ENCODE measurements at places on chromosomes 3 and 15. TPM values are rescaled to one million over a fixed set of nuclear protein-coding genes. Genes with fewer than 3 reads are reported as not detected.

The SRPRB gene
- total RNA-seq: 29.2 TPM

The NAALADL2 gene
- total RNA-seq: 3.8 TPM

GRCh38 chr3:97917813-97918536 is 54.3 kb downstream of the RIOX2 start:
- no peak overlapping the region for H3K4me3 ChIP-seq
- H3K36me3 ChIP-seq: no peaks in the 10 kb centered on the region

DNA sequence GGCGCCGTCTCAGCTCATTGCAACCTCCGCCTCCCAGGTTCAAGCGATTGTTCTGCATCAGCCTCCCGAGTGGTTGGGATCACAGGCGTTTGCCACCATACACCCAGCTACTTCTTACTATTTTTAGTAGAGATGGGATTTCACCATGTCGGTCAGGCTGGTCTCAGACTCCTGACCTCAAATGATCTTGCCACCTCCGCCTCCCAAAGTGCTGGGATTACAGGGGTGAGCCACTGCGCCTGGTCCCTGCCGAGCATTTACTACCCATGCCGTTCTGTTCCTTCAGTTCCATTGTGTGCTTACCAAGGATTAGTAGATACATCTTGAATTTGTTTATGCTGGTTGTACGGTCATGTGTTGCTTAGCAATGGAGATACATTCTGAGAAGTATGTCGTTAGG is 10.3 kb downstream of the CHD2 start:
- H3K4me3 ChIP-seq: no peak overlapping the region
- H3K27me3 ChIP-seq: no peaks in the 10 kb centered on the region
- H3K27ac ChIP-seq: peak overlapping the region; percentile 66
- H3K36me3 ChIP-seq: no peaks in the 10 kb centered on the region

DNA sequence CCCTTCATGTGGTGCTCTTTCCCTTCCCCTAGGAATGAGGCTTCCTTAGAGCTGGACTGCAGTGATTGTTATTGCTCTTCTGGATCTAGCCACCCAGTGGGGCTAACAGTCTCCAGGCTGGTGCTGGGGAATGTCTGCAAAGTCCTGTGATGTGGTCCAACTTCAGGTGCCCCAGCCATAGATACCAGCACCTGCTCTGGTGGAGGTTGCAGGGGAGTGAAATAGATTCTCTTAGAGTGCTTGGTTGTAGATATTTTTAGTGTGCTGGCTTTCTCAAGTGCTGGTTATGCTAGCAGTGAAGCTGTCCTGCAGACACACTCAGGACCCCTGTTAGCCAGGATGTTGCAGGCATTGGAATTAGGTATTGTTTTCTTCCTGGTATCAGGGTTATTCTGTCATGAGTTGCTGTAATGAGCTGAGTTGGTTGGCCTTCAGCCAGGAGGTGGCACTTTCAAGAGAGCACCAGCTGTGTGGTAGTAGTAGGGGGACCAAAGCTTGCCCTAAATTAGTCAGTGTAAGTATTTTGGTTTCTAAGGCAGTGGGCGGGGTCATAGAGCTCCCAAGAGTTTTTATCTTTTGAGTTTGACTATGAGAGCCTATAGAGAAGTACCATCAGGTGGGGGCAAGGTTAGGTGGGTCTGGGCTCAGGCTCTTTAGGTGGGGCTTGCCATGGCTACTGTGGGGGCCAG is 317.5 kb upstream of the SGO1 start:
- no peaks in the 10 kb centered on the region for H3K27me3 ChIP-seq
- H3K27ac ChIP-seq: no peak overlapping the region
- no peaks in the 10 kb centered on the region for H3K4me1 ChIP-seq
- DNase-seq: peak; percentile 21
- H3K36me3 ChIP-seq: no peaks in the 10 kb centered on the region

GRCh38 chr3:19947549-19948225 is 790 bp downstream of the RAB5A start:
- peak; percentile 27 for DNase-seq
- H3K36me3 ChIP-seq: peaks cover 3% of the 10 kb centered on the region
- peak overlapping the region; percentile 91 for H3K4me3 ChIP-seq
- H3K27ac ChIP-seq: peak overlapping the region; percentile 94

The ZBED2 gene
- total RNA-seq: not detected

GRCh38 chr15:32825219-32825618 is 107.4 kb downstream of the GREM1 start:
- no peak overlapping the region for H3K27ac ChIP-seq
- H3K4me1 ChIP-seq: no peaks in the 10 kb centered on the region

The P2RY13 gene
- total RNA-seq: not detected

The LOXL1 gene
- 54.5 TPM for total RNA-seq

The IQCF5 gene
- total RNA-seq: not detected

GRCh38 chr3:133996251-133996661 is 33.5 kb downstream of the SLCO2A1 start:
- no peaks in the 10 kb centered on the region for H3K27me3 ChIP-seq
- H3K4me3 ChIP-seq: no peak overlapping the region
- H3K4me1 ChIP-seq: peaks cover 21% of the 10 kb centered on the region
- no peaks in the 10 kb centered on the region for H3K36me3 ChIP-seq
- no peak for DNase-seq
- H3K27ac ChIP-seq: no peak overlapping the region

The ST8SIA2 gene
- 5.9 TPM for total RNA-seq

GRCh38 chr15:88894819-88895767 is at the start of gene HAPLN3:
TSS of gene HAPLN3 (minus strand) at chr15:88895544. CDS start at chr15:88887298, 8,246 bp downstream.
- peak; percentile 37 for DNase-seq
- H3K27ac ChIP-seq: peak within 1 kb of the TSS; percentile 36
- peak within 1 kb of the TSS; percentile 17 for H3K4me3 ChIP-seq
- peaks cover 4% of the 10 kb centered on the region for H3K36me3 ChIP-seq

GRCh38 chr3:25313286-25313685 is 114.8 kb upstream of the RARB start:
- no peaks in the 10 kb centered on the region for H3K4me1 ChIP-seq
- peak; percentile 20 for DNase-seq
- H3K4me3 ChIP-seq: no peak overlapping the region

The RBPMS2 gene
- total RNA-seq: 18.4 TPM

DNA sequence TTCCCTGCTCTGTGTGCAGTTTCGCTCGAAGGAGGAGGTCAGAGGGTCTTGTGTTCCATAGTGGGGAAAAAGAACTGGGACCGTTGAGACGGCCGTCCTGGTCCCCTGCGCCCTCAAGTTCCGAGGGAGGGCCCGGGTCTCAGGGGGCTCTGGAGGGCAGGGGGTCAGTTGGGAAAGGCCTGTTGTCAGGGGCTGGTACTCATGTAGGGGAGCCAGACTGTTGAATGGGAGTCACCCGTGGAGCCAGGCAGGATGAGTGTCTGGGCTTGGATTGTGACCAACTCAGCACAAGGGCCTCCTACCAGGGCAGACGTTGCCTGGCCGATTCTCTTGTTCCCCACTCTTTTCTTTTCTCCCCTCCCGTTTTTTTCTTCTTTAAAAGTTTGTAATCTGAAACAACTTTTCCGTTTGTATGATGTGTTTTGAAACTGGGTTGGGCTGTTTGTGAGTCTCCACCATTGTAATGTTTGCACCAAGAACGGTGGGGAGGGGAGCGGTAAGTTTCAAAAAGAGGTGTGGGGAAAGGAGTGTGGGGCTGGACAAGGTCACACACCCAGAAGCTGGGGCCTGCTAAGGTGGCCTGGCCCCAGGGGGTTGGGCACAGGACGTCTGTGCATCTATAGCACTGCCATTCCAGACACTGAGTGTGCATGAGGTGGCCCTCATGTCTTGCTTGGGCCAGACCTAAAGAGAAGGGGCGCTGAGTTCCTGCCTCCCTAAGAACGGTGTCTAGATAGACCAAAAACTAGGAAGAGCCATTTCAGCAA is 1.1 kb downstream of the CMTM7 start:
- H3K4me1 ChIP-seq: no peaks in the 10 kb centered on the region
- no peak for DNase-seq
- no peaks in the 10 kb centered on the region for H3K36me3 ChIP-seq

The CADPS gene
- 57.8 TPM for total RNA-seq

The FBXW12 gene
- total RNA-seq: 0.51 TPM

- no peaks in the 10 kb centered on the region for H3K36me3 ChIP-seq
- H3K27me3 ChIP-seq: no peaks in the 10 kb centered on the region
- no peak overlapping the region for H3K27ac ChIP-seq
- no peak for DNase-seq
These were observed 19.2 kb downstream of the FOXP1 start for GRCh38 chr3:71564361-71564760.

DNA sequence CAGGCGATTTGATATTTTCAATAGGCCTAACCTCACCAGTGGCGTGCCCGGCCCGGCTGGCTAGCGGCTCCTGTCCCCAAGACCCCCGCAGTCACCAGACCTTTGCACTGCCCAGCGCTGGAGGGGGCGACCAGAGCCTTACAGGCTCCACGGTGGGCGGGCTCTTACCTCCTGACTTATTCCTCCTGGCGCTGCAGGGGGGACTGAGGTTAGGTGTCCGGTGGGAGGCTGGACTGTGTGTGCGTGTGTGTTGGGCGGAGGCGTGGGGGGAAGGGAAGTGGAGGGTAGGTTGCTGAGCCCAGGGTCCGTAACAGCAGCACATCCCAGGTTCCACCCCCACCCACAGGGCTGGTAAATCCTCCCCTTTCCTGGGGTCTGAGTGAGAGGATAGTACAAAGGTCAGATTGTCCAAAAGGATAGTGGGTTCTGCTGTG is 27.5 kb upstream of the THRB start:
- H3K4me1 ChIP-seq: no peaks in the 10 kb centered on the region
- no peaks in the 10 kb centered on the region for H3K36me3 ChIP-seq
- H3K27me3 ChIP-seq: peaks cover 68% of the 10 kb centered on the region
- H3K27ac ChIP-seq: no peak overlapping the region
- H3K4me3 ChIP-seq: peak overlapping the region; percentile 61

DNA sequence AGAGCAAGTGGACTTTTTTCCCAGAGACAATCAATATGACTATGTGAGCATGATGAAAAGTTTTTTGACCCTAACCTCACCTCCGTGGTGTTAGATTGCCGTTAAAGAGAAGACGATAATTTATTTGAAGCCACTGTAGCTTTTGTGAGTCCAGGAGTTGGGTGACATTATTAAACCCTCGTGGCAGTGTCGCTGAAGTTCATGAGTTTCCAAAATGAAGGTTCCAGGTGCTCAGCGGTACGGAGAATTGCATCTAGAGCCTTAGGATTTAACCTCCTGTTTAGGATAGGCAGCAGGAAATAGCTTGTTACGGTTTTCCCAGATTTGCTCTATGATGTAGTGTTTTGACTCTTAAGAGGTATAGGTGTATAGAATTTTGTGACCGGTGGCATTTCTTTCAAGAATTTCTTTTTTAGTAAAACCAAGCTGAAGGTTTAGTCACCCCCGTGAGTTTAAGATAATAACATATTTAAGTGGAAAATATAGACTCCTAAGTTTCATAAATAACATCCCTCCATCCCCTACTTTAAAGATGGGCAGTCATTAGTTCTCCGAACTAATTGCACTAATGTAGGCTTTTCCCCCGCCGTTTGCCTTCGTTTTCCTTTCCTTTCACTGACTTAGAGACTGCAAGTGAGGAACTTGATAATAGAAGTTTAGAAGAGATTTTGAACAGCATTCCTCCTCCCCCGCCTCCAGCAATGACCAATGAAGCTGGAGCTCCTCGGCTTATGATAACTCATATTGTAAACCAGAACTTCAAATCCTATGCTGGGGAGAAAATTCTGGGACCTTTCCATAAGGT is 2.0 kb downstream of the SMC4 start:
- H3K36me3 ChIP-seq: peaks cover 14% of the 10 kb centered on the region
- H3K27ac ChIP-seq: peak overlapping the region; percentile 92
- H3K4me1 ChIP-seq: peaks cover 31% of the 10 kb centered on the region
- H3K4me3 ChIP-seq: peak overlapping the region; percentile 74
- peak; percentile 41 for DNase-seq

DNA sequence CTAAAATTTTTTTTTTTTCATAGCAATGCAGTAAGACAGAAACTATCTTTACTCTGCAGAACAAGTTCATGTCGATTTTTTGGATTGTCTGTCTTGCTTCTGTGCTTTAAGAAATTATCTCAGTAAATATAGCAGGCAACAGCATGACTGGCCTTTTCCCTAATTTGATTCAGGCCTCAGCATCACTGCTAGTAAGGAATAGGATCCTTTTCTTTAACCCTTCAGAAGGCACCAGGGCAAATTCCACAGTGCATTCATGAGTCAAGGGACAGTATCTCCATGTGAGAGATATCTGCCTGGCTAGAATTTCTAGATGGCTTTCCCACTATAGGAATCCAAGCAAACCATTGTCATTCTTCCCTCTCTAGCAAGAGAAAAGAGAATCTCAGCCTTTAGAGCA is 71.4 kb downstream of the TIPARP start:
- no peaks in the 10 kb centered on the region for H3K36me3 ChIP-seq
- no peak overlapping the region for H3K27ac ChIP-seq
- H3K4me1 ChIP-seq: peaks cover 21% of the 10 kb centered on the region
- no peaks in the 10 kb centered on the region for H3K27me3 ChIP-seq
- no peak overlapping the region for H3K4me3 ChIP-seq

DNA sequence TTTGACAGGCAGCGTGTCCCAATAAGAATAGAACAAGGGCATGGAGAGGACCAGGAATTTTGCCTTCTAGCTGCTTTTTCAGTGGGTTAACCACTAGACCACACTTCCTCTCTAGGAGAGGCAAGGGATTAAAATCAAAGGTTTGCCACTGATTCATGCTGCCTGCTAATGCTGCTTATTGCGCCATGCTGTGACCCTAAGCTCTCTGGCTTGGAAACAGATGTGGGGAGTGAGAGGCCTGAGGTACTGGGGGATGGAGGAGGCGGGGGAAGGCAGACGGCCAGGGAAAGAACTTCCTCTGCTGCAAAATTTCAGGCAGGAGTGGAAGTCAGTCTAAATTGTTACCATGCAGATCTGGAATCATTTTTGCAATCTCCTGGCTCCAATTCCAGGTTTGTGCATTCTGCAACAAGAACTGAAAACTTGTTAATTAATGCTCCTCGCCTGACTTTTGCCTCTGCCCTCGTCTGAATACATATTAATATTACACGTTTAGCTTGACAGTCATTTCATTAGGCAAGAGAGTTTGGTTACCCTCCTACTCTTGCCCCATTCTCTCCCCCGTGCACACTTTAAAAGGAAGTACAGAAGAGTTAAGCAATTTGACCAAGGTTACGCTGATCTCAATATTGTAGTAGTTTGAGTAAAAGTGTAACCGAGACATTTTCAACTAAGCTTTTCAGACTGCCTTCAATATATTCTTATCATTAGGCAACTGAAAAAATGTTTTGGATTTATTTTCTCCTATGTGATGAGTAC is 121.7 kb upstream of the SPRED1 start:
- no peak overlapping the region for H3K27ac ChIP-seq
- no peaks in the 10 kb centered on the region for H3K27me3 ChIP-seq
- no peak for DNase-seq
- H3K4me3 ChIP-seq: no peak overlapping the region
- H3K4me1 ChIP-seq: no peaks in the 10 kb centered on the region

The SNX22 gene
- total RNA-seq: 2.1 TPM

DNA sequence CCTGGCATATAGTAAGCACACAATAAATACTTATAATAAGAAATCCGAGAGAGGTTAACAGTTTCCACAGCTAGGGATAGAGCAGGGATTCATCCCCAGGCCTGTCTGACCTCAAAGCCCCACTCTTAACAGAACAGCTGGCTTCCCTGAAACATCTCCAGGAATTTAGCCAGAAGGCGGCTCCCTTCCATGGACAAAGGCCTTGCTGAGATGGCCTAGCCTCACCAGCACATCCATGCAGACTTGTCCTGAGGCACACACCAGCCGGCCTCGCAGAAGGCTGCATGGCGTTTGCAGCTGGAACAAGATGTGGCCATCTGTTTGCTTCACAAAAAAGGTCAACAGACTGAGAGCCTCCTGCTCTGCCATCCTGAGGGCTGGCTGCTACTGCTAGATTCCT is 245.4 kb downstream of the SLCO3A1 start:
- H3K4me3 ChIP-seq: no peak overlapping the region
- no peak overlapping the region for H3K27ac ChIP-seq
- H3K4me1 ChIP-seq: no peaks in the 10 kb centered on the region
- H3K27me3 ChIP-seq: no peaks in the 10 kb centered on the region
- H3K36me3 ChIP-seq: no peaks in the 10 kb centered on the region
